T47D (cell line): ENCODE measurements at places on chromosomes 6 and 20.

- DNase-seq, result no peak
Measured at GRCh38 chr20:9279918-9280401, 211.1 kb downstream of the PLCB4 start.

DNA sequence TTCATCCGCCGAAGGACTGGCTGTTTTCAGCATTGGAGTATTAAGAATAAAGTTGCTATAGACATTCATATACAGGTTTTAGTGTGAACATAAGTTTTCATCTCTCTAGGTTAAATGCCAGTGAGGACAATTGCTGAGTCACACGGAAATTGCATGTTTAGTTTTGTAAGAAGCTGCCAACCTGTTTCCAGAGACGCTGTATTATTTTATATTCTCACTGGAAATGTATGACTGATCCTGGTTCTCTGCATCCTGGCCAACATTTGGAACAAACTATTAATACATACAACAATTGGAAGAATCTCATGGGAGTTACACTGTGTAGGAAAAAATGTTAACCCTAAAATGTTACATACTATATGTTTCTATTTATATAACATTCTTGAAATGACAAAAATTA, 16.7 kb upstream of the TGM6 start:
- DNase-seq, result no peak

- peak; percentile 64 for DNase-seq
Measured at GRCh38 chr6:32741031-32741960, at the start of gene HLA-DQA2. Gene HLA-DQA2, plus strand, starts transcription at chr6:32741391. Its CDS starts 53 bp downstream, at chr6:32741444.

DNA sequence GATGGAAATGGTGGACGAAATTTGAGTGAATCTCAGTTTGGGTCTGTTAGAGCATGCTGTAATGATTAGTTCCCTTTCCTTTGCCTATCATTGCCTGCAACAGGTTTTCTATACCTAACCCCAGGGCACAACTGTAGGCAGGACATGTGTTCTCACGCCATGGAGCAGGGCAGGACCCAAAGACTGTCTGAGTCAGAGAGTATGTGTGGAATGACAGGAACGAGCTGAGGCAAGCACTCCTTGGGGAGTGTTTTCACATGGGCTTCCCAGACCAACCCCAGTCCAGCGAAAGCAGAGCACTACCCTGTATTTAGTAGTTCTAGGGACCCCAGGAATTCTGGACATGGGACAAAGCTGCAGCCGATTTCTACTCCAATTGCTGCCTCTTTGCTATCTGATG, 234.2 kb downstream of the HACE1 start:
- DNase-seq, result no peak

GRCh38 chr6:63023726-63024125, 187.5 kb upstream of the FKBP1C start:
- no peak for DNase-seq

DNA sequence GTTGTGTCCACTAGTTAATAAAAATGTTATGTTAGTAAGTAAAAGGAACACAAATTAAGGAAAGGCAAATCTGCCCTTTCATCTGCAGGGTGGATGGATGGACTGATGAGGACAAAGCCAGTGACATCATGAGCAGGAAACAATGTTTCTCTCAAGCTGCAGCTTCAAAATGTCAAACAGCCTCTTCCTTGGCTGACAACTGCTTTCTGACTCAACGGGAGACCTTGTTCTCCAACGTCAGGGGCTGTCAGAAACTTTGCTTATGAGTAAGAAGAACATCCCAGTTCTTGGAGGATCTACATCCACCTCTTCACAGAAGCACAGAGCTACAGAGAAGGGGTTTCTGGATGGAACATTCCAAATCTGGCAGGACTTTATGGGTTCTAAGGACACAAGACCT, 6.0 kb downstream of the CST2 start:
- no peak for DNase-seq
